Fibroblast of upper back skin (primary cell): ENCODE measurements at places on chromosomes 12 and 14.

DNA sequence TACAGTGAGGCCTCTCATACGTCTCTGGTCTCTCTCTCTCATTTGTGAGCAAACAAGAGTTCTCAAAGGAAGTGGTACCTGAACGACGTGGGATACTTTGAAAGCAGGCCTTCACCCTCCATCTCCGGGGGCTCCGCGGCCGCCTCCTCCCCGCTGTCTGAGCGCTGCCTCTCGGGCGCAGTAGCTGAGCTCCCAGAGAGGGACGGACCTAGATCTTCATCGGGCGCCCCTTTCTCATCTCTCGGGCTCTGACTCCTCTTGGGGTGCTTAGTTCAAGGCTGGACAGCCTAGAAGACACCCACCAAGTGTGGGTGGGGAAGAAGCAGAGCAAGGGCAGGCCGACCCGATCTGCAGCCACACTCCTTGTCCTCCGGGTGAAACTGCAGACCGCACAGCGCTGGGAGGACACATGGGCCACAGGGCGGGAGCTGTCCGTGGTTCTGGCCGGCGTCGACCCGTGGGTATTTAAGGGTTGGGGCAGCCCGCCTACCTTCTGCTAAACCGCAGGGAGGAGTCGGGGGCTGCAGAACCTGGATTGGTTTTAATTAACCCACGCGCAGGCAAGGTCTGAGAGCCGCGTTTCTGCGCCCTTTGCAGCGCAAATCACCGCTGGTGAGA lies 92.7 kb downstream of the PAH start:
- peak; percentile 18 for DNase-seq

DNA sequence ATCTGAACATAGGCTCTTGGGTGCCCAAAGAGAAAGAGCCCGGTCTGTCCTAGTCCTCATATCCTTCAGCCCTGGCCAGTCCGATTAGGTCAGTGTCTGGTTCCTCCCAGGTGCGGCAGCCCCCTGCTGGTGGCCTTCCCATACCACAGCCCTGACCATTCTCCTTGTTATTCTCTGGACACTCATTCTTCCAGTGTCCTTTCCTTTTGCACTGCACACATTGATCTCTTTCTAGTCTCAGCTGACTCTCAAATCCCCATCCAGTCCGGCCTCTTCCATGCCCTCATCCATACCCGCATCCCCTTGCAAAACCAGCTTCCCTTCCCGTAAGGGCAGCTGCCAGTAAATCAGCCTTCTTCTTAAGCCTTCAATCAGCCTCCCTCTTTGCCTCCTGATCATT lies 1316.3 kb downstream of the TMEM121 start:
- DNase-seq, result no peak

GRCh38 chr12:109098183-109098604 lies 797 bp downstream of the UNG start:
- peak; percentile 53 for DNase-seq

DNA sequence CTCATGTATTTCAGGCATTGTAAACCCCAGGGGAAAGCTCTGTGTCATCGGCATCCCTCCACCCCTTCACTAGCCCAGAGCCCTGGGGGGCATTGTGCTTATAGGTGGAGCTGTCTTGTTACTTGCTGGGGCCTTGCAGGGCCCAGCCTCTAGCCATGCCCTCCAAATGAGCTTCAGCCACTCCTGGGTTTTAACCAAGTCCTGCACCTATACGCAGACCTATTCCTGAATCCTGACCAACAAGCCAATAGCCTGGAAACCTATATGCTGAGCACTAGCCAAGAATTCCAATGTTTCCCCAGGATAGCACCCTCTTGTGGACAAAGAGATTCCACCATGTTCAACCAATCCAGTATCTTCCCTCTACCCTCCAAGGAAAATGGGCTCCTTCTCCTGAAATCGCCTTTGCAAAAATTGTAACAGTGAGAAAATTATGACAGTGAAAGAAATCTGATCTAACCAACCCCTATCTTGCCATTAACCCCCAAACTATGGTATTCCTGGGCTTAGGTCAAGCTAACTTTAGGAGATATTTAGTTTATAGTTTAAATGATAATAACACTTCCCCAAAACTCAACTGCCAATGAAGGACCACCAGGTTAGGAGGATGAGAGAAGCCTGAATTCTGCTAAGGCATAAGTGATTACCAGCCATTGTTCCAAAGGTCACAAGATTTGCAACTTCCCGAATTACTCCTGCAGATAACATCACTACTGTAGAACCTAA lies 55.5 kb downstream of the TTC7B start:
- peak; percentile 35 for DNase-seq

GRCh38 chr12:120680165-120680738 lies 6.7 kb upstream of the MLEC start:
- no peak for DNase-seq

DNA sequence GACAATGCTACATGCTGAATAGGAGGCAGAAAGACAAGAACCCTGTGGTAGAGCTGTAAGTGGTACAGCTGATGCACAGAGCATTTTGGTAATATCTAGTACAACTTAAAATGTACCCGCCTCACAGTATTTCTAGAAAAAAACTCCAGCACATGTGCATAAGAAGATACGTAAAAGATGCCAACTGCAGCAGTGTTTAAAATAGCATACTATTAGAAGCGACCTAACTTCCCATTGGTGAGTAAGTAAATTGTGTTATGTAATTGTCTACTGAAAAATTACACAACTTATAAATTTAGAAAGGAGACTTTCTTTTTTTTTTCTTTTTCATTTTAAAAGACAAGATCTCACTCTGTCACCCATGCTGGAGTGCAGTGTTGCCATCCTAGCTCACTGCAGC lies 114.3 kb upstream of the CAND1 start:
- no peak for DNase-seq

- DNase-seq, result no peak
Observed at GRCh38 chr12:8546591-8546990, 5.9 kb upstream of the CLEC4E start.

DNA sequence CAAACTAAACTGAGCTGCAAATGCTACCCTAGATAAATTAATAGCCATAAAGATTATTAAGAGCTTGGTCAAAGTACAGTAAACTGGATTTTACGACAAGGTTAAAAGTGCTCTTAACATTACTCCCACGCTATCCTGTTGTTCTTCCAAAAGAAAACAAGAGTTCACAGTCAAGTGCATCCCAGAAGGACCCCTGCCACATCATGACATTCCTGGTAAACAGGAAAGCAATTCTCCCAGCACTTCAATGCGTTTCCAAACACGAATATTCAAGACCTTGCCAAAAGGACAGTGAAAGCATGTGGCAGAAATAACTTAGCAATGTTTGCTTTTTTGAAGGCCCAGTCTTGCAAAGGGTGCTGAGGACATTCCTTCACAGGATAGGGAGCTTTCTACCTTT lies 11.2 kb downstream of the SPRING1 start:
- no peak for DNase-seq

- peak; percentile 29 for DNase-seq
Observed at GRCh38 chr12:128784030-128784760, 39.6 kb downstream of the SLC15A4 start.

- no peak for DNase-seq
Observed at GRCh38 chr12:119296535-119296934, 38.0 kb upstream of the CCDC60 start.

GRCh38 chr12:64082866-64083268 lies 139.2 kb downstream of the KICS2 start:
- no peak for DNase-seq

DNA sequence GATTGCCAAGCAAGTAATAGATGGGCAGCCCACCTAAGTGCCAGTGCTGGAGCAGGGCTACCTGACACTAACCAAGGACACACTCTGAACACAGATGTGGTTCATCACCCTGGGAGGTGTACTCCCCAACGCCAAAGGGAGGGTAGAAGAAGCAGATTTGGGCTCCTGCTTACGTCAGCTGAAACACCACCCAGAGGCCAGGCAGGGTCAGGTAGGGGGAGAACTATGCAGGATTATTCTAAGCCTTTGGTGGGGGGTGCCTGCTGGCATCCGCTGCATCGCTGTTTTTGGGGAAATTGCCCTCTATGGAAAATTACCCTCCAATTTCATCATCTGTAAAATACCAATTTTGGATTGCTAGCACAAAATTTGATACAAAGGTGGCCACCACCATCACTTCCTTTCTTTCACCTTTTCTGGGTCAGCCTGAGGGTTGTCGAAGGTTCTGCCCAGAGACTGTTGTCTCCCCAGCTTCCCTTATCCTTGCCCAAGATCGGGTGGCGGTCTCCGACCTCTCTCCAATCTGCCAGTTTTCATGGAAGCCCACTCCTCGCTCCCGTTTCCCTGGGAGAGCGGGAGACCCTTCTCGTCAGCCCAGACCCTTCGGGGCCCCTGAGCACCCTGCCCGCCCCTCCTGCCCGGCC lies 535 bp downstream of the BIN2 start:
- DNase-seq, result no peak

GRCh38 chr12:92063641-92064040 lies 82.0 kb downstream of the BTG1 start:
- DNase-seq, result no peak

- no peak for DNase-seq
Observed at GRCh38 chr12:117282490-117282889, 78.9 kb downstream of the NOS1 start.

DNA sequence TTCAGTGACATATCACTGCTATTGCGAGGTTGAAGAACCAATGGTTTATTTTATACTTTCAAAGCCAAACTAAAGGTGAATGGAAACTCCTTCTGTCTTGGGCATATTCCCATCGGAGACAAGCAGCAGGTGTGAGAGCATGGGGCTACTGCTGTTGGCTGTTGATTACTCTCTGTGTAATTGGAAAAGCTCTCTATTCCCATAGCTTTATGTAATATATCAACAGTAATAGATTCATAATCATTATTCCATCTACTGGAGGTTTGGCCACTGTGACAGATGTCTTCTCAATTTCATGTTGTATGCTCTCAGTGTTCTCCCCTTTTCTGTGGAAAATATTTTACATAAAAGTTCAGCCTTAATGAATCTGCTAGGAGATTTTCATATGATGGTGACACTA lies 352.0 kb downstream of the BTG1 start:
- DNase-seq, result no peak

DNA sequence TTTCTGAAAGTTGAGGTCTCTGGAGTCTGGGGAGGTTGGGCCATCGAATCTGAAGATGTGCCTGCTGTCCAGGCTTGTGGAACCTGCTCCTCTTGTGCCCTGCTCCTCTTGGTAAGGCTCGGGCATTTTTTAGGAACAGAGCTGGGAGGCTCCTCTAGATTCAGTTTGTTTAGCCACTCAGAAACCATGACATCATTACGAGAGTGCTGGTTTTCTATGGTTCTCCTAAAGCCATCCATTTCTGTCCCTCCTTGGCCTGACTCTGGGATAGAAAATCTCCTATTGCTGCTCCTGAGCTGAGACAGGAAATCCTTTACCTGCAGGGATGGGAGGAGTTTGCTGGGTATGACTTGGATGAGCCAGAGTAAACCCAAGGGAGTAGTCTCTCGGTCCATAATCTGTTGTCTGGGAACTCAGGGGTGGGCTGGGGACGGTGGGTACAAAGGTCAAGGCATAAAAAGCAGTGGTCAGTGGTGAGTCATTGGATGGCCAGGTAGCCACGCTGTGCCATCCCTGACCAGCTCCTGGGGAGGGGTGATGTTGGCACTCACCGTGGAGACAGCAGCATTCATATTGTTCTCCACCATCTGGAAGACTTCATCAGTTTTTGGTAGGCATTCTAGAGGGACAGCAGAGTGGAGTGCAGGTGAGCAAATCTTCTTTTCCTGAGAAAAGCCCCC lies 2.4 kb upstream of the ADCY4 start:
- no peak for DNase-seq

DNA sequence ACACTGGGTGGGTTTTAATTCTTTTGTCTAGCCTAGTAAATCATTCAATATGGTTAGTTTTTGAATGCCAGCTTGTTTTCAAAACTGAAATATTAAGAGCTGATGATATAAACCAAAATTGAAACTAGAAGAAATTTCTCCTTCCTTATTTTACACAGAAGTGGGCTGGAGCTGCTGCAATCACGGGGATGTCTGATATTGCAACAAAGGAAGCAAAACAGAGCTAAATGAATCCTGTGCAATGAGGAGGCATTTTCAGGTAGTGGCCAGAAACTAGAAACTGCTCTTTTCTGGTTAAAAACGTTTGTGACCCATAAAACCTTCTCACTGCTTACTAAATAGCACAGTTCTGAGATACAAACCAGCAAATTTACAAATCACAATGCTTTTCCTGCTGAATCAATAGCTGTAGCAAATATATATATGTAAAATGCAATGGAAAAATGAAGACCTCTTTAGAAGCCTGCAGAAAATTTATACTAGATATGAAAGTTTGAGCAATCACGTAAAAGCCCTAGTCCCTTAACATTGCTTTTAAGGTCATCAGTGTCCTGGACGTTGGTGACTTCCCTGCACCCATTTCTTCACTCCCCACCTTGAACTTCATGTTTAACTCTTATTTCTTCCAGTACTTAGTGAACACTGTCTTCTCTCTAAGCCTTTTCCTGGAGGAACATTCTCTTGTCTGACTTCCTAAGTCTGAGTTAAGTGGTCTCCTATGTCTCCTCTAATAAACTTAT lies 15.9 kb upstream of the LRRK2 start:
- no peak for DNase-seq

DNA sequence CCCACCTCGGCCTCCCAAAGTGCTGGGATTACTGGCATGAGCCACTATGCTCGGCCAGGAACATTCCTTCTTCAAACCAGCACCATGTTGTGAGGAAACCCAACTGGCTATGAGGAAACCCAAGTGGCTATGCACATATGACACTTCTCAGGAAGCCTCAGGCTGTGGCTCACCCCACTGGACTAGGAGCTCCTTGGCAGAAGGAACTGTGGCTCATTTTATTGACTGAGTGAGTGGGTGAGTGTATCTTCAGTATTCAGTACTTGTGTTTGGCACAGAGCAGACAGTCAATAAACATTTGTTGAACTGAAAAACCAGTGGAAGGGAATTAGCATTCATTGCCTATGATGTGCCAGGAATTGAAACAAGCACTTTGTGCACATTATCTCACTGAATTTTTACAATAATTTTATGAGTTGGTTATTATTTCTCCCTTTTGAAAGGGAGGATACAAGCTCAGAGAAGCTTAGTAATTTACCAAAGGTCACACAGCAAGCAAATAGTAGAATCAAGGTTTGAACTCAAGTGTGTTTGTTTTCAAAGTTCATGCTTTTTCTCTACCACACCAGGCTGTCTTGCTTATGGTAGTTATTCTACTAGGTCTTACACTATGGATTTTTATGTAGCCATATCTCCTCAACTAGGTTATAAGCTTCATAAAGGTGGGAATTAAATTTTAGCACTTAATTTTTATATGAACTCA lies 121.6 kb downstream of the VEZT start:
- DNase-seq, result no peak

- DNase-seq, result no peak
Observed at GRCh38 chr12:48004053-48004941, at the start of gene COL2A1. Gene COL2A1 (minus strand): TSS chr12:48004476. CDS start chr12:48004321, 155 bp downstream.

- peak; percentile 9 for DNase-seq
Observed at GRCh38 chr12:63276537-63277365, 125.8 kb upstream of the AVPR1A start.

GRCh38 chr12:102549691-102550090 lies 69.3 kb upstream of the IGF1 start:
- DNase-seq, result no peak

GRCh38 chr14:20179218-20179617 lies 11.5 kb upstream of the OR11G2 start:
- DNase-seq, result no peak
